ENCODE measurements at places on chromosomes 2 and 18.

- DNase-seq = no peak
Observed at GRCh38 chr2:138670734-138671133, 109.5 kb downstream of the NXPH2 start.

- DNase-seq = no peak
Observed at GRCh38 chr2:157905092-157905491, 29.0 kb upstream of the ACVR1 start.

DNA sequence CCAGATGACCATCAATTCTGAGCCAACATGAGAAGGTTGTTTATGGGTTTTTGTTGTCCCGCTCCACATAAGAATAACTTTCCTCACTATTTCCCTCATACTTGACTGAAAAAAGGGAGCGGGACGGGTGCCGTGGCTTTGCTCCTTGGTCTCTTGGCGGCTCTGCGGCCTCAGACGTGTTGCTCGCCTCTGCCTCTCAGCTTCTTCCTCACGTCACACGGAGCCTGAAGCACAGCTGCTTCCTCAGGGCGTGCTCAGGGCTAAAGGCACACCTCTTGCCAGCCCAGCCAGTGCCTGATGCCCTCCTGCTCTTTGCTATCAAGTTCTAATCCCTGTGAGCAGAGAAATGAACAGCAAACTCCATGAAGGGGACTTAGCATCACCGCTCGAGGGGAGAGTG lies 17.9 kb upstream of the ID2 start:
- DNase-seq = no peak

- DNase-seq = peak; percentile 69
Observed at GRCh38 chr18:63290821-63291200, 28.8 kb downstream of the BCL2 start.

- no peak for DNase-seq
Observed at GRCh38 chr2:101801496-101801895, 104.0 kb downstream of the MAP4K4 start.
